ENCODE measurements at places on chromosomes 2 and 18.
A peak's percentile ranks its signal among the peaks of the same experiment; 100 is the strongest.

GRCh38 chr2:28082131-28082530 is 191.6 kb downstream of the BABAM2 start:
- DNase-seq, result no peak

DNA sequence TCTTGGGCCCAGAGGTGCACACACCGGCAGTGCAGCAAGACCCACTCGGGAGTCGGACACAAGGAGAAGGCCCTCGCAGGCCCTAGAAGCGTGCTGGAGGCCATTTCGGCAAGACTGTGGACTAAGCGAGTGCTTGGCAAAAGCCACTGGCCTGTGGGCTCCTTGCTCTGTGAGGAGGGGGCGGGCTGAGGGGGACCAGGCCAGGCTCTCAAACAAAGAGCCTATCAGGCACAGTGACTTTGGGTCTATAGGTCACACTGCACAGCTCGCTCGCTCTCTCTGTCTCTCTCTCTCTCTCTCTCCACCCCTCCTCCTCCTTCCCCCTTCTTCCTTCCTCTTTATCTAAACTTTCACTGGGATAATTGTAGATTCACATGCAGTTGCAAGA is 23.6 kb upstream of the ZCCHC2 start:
- no peak for DNase-seq

- DNase-seq, result no peak
Observed at GRCh38 chr2:126787289-126787688, 111.4 kb upstream of the TEX51 start.

DNA sequence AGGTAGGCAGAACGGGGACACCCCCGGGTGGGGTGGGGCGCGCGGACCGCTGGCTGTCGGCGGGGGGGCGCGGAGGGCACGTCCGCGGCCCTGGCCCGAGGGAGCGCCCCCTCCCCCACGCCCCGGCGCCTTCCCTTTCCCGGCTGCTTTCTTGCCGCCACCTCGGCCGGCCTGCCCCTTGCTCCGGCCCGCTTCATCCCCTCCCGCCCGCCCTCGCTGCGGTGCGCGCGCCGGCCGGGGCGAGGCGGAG is 443 bp downstream of the VAPA start:
- DNase-seq, result no peak

DNA sequence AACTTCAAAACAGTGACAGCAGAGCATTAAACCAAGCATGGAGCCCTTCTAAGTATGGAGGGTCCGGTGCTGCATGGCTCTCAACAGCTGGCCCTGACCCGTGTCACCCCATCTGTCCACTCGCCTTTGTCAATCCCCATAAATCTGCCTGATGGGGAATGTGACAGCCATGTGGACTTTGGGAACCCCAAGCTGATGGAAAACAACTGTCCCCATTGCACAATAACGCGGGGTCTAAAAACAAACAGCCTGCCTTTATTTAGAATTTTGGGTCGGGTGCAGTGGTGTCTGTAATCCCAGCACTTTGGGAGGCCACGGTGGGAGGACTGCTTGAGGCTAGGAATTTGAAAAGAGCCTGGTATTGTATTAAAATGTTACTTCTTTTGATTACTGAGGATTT is 17.1 kb upstream of the THADA start:
- no peak for DNase-seq

- no peak for DNase-seq
Observed at GRCh38 chr2:32189011-32189410, 23.3 kb downstream of the SLC30A6 start.

GRCh38 chr2:12728221-12728777 is 11.6 kb downstream of the TRIB2 start:
- peak; percentile 91 for DNase-seq

DNA sequence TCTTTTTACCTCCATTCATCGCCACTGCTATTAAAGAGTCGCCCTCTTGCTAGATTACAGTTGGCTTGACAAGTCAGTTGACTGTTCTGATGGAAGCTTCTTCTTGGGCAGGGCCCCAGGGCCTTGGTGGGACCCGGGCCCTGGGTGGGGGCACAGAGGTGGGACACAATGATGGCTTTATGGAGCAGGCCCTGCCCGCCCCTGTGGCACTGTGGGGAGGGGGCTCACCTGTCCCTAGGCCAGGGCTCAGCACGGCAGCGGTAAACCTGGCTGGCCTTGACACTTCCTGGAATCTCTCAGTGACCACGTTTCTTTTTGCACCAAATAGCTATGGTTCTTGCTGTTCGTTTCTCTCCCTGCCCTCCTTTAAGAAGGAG is 4.9 kb upstream of the HS6ST1 start:
- DNase-seq, result no peak

DNA sequence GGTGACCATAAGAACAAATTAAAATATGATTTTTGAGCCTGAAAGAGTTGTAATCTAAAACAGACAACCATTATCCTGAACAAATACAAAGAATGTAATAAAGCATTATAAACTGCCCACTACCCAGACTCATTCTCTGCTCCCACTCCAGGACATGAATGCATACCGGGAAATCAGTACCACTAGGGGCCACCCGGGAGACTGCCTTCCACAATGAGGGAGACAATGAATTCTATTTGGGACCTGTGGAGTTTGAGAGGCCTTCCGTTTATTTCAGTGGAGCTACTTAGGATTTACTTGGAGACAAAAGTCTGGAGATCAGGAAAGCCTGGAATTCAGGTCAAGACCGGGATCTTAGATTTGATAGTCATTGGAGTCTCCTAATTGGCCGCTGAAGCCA is 50.0 kb downstream of the NAB1 start:
- DNase-seq, result no peak

GRCh38 chr2:33090553-33091134 is 143.9 kb downstream of the LTBP1 start:
- DNase-seq, result no peak

DNA sequence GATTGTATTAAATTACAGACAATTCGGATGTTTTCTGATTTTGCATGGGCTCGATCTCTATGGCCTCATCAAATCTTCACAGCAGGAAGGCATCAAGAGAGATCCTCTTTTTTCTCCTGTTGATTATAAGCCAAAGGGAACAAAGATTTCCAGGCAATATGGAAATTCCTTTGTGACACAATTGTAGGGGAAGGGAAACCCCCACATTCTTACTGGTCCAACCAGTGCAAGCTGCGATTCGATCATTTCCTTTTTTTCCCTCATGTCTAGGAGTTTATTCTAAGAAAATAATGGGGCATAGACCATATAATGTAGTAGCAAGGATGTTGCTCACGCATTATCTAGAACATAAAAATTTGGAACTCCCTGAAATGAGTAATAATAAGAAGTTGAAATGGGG is 87.7 kb downstream of the LYPD6 start:
- DNase-seq, result no peak

- peak; percentile 46 for DNase-seq
Observed at GRCh38 chr2:15588329-15588919, 3.2 kb upstream of the DDX1 start.

DNA sequence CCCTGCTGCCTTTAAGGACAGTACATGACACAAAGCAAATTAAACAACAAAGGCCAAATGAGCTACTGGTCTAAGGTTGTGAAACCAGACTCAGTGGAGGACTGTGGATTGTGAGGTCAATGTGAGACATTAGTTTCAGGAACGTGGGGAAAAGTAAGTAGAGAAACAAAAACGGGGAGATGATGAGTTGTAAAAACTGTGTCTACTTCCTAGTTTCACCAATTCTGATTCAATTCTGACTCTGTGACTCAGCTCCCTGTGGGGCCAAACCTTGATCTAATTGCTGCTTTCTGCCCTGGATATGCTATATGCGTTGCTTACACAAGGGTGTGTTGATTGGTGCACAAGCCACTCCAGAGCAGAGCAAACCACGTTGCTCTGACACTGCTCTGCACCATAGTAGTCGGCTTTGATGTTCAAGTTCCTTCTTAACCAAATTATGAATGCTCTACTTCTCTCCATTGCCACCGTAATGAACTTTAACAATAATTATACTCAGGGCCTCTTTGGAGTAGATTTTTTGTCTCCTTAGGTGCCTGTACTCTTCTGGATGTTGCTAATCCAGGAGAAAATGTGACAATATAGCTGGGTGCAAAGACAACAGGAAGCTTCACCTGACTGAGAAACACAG is 1640.1 kb upstream of the CELF4 start:
- DNase-seq, result no peak

- no peak for DNase-seq
Observed at GRCh38 chr18:50662177-50662576, 102.3 kb downstream of the MAPK4 start.

- no peak for DNase-seq
Observed at GRCh38 chr18:40687399-40687798, 1267.6 kb upstream of the PIK3C3 start.

DNA sequence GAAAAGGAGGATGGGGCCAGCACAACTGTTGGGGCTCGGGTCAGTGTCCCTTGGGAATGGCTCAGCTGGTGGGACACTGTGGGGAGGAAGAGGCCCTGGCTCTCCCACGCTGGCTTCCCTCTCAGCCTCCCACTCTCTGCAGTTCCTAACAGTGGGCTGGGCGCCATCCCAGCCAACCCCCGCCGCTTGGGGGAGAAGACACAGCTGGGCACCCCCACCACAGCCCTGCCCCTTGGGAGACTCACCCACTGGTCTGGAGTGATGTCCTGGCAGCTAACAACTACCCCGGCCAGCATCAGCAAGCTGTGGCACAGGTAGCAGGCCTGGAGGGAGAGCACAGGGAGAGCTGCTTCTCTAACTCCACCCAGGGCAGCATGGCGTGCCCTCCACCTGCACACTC is 8.3 kb upstream of the SEMA4C start:
- no peak for DNase-seq

- no peak for DNase-seq
Observed at GRCh38 chr2:100814453-100814852, 5.5 kb upstream of the NPAS2 start.

DNA sequence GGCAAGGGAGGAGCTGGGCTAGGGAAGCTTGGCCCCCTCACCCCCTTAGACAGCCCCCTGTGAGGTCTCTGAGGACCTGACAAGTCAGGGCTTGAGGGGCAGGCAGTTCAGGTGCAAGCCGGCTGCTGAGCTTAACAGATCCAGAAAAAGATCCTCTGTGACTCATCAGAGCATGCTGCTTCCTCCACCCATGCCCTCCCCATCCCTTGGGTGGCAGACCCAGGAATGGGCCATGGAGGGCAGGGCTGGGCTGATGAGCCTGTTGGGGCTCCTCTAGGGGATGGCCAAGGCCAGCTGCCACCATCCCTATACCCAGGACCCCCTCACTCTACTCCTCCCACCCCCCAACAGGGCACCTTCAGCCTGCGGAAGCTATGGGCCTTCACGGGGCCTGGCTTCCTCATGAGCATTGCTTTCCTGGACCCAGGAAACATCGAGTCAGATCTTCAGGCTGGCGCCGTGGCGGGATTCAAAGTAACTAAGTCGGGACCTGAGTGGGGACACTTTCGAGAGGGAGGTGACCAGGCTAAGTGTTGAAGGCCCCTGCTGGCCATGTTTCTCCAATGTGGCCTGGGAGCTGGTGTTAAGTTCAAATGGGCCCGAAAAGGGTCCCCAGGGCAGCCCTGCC is 1.9 kb downstream of the SLC11A1 start:
- DNase-seq, result no peak

- DNase-seq, result no peak
Observed at GRCh38 chr2:169478339-169478738, 955 bp upstream of the BBS5 start.

GRCh38 chr18:66438711-66439536 is 165.0 kb downstream of the CDH19 start:
- DNase-seq, result no peak

DNA sequence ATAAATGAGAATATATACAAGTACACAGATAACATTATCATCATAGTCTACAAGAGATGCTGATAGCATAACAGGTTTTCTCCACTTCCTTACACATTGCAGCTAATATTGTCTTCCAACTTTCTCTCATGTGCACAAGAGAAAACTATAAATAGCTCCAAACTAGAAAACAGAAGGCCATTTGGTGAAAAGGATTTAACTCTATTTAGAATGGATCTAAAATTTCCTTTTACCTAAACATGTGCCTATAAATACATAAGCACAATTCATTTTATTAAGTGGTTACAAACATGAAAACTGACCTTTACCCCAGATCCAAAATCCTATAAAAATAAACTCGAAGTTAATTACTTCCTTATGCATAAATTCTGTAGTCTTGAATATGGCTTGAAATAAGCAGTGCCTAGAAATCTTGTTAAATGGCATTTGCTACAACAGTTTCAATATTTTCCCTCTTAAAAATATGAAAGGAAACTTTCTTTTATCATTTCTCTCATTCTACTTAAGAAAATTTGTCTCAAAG is 41.6 kb downstream of the SLC25A12 start:
- no peak for DNase-seq

GRCh38 chr2:97911206-97911921 is 84.4 kb downstream of the TMEM131 start:
- DNase-seq, result no peak

DNA sequence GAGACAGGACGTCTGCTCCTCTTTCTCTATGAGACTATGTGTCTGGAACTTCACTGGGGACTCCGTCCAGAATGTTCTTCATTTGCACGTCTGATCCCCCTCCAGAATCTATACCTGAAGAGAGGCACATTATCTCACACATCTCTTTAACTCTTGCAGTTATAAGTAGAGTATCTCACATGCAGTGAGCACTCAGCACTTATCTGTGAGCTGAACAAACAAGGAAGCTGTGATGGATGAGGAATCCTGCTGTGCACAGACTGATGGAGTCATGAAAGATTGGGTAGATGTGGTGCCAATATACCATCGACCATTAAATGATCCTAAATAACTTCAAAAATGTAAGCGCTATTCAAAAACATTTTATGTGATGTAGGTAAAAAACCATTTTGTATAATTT is 888.3 kb upstream of the CELF4 start:
- no peak for DNase-seq

DNA sequence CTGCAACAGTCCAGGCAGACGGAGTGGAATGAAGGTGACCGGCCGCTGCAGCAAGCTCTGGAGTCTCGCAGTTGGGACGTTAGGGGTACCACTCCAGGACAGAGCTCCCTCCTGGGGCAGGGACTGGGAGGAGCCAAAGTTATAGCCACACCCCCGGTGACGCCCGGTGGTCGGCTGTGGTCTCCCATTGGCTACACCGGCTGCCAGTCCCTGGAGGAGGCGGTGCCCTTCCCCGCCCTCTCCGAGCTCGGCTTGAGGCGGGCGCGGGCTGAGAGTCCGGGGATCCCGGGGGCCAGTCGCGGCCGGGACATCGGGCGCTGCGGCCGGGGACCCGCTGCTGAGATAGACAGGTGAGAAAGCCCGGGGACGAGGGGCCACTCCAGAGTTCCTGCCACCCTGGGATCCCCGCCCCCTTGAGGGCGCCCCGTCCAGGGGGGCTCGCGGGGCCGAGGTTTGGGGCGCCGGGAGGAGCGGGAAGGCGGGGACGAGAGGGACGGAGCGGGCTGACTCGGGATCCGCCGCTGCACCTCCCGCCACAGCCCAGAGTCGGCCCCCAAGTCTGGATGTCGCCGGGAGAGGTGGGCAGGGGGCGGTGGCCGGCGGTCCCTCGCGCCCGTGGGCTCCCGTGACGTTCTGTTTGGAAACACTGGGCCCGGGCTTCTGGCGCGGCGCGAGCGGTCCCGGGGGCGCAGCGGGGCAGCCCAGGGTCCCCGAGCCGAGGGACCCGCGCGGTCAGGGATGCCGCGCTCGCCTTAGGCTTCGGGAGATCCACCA is at the start of gene PLEKHH2:
PLEKHH2 (plus strand) TSS at position 231 of the 774 bp plus-strand sequence. CDS start 7,414 bp downstream, outside the sequence.
- peak; percentile 91 for DNase-seq

Data from activated naive CD4-positive, alpha-beta T cell treated with anti-CD3 and anti-CD28 coated beads, Interleukin-2, amount 10 ng/mL, durations not matched to agents 7 days and 5 days (primary cell).